ENCODE measurements at places on chromosomes 3 and 15.

DNA sequence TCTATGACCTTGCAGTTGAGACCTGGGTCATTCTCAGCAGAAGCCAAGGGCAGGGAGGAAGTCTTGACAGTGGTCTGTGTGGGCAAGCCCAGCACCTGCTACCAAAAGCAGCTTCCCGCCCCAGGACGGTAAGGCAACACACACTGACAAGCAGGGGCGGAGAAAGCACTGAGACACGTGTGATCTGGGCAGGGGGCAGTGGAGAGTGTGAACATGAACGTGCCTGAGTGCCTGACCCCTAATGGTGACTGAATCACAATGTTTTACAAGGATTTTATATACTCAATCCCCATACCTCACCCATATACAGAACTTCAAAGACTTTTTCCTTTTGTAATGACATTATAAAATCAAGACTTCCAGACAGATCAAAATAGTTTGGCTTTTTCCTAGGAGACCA lies 35.2 kb downstream of the ANP32A start:
- DNase-seq: no peak

GRCh38 chr3:12663936-12664908 lies at the start of gene RAF1:
RAF1 (minus strand) TSS chr3:12664117; CDS start chr3:12618721, 45,396 bp downstream.
- DNase-seq: peak; percentile 99

GRCh38 chr15:93283854-93284253 lies 194.8 kb upstream of the RGMA start:
- DNase-seq: no peak

DNA sequence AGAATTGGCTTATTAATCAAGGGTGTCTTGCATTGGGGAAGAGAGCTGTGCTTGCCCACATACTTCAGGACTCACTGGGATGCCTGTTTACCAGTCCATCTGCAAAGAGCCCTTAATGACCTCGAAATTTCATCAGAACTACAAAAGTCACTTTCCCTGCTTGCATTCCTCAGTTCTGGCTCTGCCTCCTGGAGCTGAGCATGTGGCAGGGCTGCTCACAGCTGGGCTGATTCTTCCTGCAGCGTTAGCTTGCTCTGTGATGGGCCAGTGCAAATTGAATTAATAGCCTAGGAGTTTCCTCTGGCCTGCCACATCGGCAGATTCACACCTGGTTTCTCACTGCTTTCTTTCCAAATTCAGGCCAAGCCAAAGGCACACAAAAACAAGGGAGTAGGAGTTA lies 108.9 kb downstream of the DUT start:
- DNase-seq: peak; percentile 54

GRCh38 chr3:122533931-122534334 lies 19.2 kb upstream of the KPNA1 start:
- no peak for DNase-seq

DNA sequence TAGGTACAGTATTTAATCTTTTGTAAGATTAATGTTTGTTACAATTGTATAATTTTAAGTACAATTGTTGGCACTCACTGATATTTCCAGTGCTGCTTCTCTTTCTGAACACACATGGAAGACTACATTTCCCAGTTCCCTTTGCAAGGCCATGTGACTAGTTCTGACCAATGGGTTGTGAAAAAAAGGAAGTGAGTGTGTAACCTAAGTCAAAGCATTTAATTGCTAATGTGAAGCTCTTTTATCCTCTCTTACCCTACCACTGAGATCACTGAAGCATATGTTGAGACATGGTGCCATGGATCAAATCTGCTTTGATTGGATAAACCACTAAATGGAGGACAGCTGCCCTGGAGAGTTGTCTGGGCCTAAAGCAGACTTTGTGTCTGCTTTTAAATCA lies 83.9 kb upstream of the PLXND1 start:
- peak; percentile 80 for DNase-seq

- no peak for DNase-seq
Measured at GRCh38 chr3:158909870-158910269, 108.0 kb downstream of the MFSD1 start.

GRCh38 chr3:152255290-152255689 lies 13.4 kb upstream of the MBNL1 start:
- DNase-seq: no peak

- no peak for DNase-seq
Measured at GRCh38 chr3:31252216-31253185, 280.2 kb upstream of the STT3B start.

GRCh38 chr3:188316723-188317070 lies 162.7 kb downstream of the LPP start:
- DNase-seq: no peak

DNA sequence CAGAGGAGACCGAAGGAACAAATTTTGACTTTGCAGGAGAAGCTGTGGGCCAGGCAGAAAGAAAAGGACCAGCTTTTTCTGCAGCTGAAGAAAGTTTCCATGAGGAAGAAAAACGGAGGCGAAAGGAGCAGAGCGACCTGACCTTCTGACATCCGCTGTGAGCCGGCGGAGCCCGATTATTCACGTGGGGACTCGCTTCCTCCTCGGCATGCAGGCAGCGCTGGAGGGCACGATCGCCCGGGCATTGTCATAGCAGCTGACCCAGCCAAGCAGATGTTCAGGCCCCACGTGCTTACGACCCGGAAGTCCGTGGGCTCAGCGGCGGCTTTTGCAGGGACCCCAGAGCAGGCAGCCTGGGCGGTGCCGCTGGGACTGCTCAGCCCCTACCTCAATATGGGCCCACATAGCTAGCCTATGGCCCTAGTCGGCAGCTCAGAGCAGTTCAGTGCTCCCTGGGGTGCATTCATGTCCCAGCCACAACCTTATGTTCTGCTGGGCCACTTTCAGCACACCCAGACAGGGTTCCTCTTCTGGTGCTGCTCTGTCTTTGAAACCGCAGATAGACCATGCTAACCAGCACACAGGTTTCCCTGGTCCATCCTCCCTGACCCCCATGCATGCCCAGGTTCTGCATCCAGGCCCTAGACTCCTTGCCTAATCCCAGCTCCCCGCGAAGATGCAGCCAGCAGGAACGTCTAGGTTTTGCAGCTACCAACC lies 10.5 kb upstream of the EIF4A2 start:
- DNase-seq: peak; percentile 37

DNA sequence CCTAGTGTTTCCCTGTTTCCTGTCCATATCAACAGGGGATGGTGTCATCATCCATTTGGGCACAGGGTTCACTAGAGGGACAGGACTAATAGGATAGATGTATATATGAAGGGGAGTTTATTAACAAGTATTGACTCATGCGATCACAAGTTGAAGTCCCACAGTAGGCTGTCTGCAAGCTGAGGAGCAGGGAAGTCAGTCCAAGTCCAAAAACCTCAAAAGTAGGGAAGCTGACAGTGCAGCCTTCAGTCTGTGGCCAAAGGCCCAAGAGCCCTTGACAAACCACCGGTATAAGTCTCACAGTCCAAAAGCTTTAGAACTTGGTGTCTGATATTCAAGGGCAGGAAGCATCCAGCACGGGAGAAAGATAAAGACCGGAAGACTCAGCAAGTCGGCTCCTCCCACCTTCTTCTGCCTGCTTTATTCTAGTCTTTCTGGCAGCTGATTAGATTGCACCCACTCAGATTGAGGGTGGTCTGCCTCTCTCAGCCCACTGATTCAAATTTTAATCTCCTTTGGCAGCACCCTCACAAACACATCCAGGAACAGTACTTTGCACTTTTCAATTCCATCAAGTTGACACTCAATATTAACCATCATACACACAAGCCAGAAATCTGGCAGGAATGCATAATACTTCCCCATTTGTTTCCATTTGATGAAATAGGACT lies 43.4 kb downstream of the CD200 start:
- DNase-seq: peak; percentile 91

DNA sequence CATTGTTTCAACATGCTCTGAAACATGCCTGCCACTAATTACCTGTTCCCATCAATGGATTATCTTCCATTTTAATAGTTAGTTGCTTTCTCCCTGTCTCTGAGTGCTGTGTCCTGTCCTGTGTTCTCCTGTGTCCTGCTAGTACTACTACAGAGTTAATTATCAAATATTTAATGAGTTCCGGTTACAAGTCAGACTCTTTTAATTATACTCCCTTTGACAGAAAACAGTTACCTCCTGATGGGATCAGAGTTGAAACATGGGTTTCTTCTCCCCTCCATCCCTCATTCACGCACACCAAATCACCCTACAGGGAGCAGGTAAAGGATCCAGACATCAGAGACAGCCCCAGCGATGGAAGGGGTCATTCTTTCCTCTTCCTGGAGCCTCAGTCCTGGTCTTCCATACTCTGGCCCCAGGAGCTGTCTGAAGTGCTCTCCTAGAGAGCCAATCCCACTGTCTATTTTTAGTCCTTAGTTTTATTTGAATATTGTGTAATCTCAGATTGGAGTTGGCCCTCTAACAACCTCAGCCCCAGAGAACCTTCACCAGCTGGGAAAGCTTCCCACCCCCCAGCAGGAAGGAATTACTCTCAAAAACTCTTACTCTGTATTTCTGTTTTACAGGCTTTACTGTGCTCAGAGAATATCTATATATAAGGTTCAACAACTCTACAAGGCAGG lies 137.0 kb upstream of the C2CD4B start:
- DNase-seq: peak; percentile 83

DNA sequence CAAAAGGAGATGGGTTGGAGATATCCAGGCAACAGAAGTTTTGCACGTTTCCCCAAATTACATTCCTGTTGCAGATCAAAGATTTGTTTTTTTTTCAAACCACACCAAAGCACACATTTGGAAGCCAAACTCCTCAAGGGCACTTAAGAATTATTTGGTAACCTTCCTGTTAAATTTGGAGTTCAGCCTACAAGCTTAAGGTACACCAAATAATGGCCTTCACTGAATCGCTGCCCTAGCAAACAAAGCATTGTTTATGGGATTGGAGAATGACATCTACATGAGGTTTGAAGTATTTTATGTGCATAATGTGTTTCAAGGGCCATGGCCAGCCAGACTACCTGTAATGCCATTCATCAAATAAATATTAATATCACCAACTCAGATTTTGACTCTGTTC lies 357.9 kb downstream of the RORA start:
- no peak for DNase-seq

GRCh38 chr3:185207931-185208746 lies 45.7 kb downstream of the EHHADH start:
- DNase-seq: no peak

GRCh38 chr3:46565607-46566039 lies 479 bp downstream of the LRRC2 start:
- DNase-seq: peak; percentile 26

DNA sequence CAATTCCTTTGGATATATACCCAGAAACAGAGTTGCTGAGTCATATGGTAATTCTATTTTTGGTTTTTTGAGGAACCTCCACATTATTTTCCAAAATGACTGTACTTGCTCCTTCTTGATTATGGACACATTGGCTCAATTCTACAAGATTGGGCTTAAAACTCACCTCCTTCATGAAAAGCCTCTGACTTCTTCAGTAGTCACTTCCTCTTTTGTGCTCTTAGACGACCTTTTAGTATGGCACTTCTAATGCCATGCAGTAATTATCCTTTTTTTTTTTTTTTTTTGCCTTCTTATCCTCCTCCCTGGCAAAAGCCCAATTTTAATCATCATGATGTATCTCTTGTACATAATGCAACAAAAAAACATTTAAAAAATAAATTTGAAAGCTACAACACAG lies 33.0 kb upstream of the ABHD17C start:
- DNase-seq: no peak

DNA sequence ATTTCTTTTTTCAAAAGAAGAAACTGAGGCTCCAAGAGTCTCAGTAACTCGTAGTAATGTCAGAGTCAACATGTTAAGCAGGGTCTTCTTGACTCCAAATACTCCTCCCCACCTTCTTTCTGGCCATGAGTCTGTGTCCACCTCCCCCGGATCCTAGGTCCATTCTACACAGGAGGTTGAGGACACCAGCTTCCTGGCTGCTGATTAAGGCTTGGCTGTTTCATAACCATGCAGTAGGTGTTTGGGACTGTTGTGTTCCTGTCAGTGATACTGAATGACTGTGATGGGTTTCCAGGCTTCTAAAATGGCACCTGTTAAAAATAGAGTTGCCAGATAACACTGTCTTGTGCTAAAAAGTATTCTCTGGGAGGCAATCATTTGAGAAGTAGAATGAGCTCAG lies 130.8 kb upstream of the IL12A start:
- DNase-seq: no peak

GRCh38 chr15:100829457-100829856 lies 50.2 kb upstream of the ALDH1A3 start:
- DNase-seq: no peak

GRCh38 chr15:74193299-74193718 lies 9.3 kb downstream of the STRA6 start:
- no peak for DNase-seq

GRCh38 chr15:86009727-86010126 lies 69.9 kb upstream of the AGBL1 start:
- DNase-seq: no peak

DNA sequence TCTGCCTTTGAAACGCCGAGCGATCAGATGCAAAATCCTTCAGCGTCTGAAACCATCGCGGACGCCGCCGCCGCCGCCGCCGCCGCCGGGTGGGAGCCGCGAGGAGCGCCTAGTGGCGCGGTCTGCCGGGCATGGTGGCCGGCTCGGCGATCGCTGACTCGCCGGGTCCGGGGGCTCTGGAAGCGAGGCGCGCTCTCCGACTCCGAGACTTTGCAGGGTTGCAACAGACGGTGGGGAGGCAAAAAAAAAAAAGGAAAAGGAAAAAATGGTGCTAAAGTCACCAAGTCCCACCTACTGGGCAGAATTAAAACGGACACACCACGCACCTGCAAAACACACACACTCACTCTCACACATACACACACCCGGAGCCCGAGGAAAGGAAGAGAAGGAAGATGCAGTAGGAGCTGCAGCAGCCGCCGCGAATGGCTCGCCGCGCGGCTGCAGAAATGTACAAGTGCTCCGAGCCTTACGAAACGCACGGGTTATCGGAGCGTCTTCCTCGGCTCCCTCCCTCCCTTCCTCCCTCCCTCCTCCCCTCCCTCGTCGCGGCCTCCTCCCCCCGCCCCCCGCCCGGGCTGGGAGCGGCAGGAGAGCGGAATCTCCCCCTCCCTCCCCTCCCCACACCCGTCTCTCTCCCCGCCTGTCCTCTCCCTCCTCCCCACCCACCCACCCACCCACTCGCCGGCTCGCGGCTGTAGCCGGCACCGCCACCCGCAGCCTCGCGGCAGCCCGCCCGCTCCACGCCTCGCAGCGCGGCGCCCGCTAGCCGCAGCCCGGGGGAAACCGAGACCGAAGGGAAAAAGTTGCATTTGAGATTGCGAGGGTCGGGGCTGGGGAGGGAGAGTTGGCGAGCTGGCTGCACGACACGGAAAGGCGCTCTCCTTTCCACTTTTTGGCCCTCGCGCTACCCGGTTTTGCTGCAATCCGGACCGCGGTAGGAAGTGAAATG lies at the start of gene NTRK3:
Gene NTRK3, minus strand, starts transcription at position 461 of the 952 bp plus-strand sequence. CDS start 586 bp downstream, outside the sequence.
- peak; percentile 67 for DNase-seq

GRCh38 chr3:42032693-42033349 lies 58.3 kb upstream of the TRAK1 start:
- DNase-seq: peak; percentile 64

DNA sequence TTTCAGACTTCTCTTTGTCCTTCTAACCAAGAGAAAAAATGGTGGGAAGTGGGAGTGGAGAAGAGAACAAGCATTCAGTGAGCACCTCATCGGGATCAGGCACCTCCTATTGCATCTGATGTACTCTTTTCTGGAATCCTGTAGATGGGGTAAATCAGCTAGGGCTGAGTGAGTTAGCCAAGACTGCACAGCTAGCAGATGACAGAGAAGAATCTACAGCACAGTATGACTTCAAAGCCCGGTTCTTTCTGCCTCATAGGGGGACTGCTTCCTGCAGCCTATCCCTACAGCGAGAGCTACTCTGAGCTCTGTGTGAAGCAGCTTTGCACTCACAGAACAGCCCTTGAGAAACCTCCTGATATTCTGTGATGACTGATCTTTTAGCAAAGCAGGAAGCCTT lies 275.2 kb upstream of the MEIS2 start:
- no peak for DNase-seq

- DNase-seq: peak; percentile 47
Measured at GRCh38 chr3:23696842-23697241, 108.9 kb upstream of the UBE2E1 start.

- no peak for DNase-seq
Measured at GRCh38 chr3:49386056-49386756, 25.6 kb downstream of the RHOA start.
